Activated CD8-positive, alpha-beta memory T cell treated with anti-CD3 and anti-CD28 coated beads for 24 hours (primary cell): ENCODE measurements at places on chromosomes 7 and 10.

GRCh38 chr10:11512596-11512995 is 98.9 kb downstream of the USP6NL start:
- no peak for DNase-seq

DNA sequence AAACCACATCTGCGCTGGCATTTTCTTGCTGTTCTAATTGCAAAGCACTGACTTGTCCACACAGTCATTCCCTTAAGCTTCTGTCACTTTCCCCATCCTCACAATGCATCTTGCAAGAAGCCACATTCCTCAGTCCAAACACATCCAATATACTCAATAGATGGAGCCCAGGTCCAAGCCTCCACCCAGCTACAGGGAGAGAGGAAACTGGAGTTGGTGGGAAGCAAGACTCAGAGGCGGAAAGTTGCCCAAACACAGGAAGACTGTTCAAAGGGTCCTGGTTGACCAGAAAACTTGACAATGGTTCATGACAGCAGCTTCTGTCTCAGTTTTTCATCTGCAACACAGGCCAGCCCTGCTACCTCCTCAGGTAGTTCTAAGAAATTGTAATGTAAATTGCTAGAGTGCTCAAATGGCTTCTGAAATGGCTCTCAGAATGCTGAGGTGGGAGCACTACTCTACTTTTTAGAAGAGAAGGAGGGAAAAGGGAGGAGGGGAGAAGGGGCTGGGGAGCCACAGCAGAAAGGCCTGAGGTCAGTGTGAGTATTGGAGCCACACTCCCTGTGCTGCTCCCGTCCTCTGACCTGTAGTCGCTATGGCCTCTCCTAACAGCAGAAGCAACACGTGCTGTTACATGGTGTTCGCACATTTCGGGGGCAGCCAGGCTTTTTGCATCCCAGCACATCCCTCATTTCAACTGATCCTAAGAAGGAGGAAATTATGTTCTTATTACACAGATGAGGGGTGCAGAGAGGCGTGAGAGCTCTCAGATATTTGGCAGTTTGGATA is 46.9 kb upstream of the GPR26 start:
- DNase-seq: no peak

DNA sequence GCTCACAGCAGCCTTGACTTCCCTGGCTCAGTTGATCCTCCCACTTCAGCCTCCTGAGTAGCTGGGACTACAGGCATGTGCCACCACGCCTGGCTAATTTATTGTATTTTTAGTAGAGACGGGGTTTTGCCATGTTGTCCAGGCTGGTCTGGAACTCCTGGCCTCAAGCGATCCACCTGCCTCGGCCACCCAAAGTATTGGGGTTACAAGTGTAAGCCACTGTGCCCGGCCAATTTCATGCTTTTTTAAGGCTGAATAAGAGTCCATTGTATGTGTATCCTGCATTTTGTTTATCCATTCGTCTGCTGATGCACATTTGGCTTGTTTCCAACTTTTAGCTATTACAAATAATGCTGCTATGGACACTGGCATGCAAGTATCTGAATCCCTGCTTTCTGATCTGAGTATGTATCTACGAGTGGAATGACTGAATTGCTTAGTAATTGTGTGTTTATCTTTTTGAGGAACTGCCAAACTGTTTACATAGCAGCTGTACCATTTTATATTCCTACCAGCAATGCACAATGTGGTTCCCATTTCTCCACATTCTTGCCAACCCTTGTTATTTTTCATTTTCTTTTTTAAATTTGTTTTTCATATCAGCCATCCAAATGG is 37.3 kb upstream of the TPST1 start:
- no peak for DNase-seq

- no peak for DNase-seq
Measured at GRCh38 chr10:112585960-112586359, 138.9 kb downstream of the VTI1A start.

DNA sequence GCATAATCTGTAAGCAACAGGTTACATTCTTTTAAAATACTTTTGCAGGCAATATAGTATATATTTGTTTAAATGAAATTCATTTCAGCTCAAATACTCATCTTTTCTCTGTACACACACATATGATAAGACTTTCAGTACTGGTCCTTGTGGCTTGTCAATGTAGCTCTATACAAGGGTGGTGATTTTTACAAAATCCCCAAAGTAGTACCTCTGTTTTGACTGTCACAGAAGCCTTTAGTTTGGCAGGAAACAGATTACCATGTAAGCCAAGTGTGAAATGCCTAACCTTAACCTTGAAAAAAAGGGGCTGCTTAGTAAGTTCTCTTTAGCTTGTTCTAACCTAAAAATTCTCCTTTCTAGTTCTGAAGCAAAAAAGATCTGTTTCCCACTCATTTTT is 87.9 kb downstream of the KCND2 start:
- no peak for DNase-seq

GRCh38 chr10:30963992-30964930 is 67.4 kb downstream of the ZNF438 start:
- DNase-seq: no peak

DNA sequence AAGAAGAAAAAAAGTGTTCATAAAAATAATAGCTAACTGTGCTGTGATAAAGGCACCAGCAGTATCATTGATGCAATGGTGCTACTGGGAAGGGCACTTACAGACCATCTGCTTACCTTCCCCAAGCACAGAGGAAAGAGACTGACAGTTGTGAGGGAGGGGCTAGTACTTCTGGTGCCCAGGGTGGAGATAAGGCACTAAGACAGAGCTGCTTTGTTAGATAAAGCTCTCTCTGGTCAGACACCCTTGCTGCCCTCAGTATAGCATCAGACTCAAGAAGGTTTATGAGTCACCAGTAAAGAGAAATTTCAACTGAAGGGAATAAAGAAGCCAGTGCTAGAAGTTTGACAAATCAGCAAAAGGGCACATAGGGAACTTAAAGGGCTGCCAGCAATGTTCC is 325.6 kb downstream of the HPSE2 start:
- no peak for DNase-seq
